ENCODE measurements at places on chromosomes 12 and 14.

DNA sequence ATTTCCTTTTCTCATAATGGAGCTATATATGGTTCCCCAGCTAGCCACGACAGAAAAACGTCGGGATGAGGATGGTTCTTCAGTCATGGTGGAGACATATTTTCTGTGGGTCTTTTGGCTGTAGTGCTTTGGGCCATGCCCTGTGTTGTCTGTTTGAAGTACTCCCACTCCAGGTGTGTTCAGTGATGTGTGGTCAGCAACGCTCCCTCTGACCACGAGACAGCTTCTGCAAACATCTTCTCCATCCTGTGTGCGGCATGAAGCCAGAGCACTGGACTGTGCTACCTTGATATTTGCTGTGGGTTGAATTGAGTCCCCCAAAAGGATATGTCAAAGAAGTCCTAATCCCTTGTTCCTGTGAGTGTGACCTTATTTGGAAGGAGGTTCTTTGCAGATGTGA, 931.2 kb downstream of the NRXN3 start:
- no peak for DNase-seq

- no peak for DNase-seq
These were observed 58.6 kb downstream of the SLC38A1 start for GRCh38 chr12:46209914-46210872.

- no peak for DNase-seq
These were observed 13.8 kb upstream of the POC1B start for GRCh38 chr12:89539426-89540223.

- DNase-seq, result no peak
These were observed 9.5 kb downstream of the TBX3 start for GRCh38 chr12:114674251-114675047.

- no peak for DNase-seq
These were observed 258.4 kb downstream of the CACNA1C start for GRCh38 chr12:2311020-2311778.

- no peak for DNase-seq
These were observed 183.3 kb downstream of the SSPN start for GRCh38 chr12:26378711-26379110.

GRCh38 chr12:113418213-113418879, 3.8 kb upstream of the SDSL start:
- no peak for DNase-seq

- no peak for DNase-seq
These were observed 1.4 kb downstream of the WSB2 start for GRCh38 chr12:118059341-118060191.

DNA sequence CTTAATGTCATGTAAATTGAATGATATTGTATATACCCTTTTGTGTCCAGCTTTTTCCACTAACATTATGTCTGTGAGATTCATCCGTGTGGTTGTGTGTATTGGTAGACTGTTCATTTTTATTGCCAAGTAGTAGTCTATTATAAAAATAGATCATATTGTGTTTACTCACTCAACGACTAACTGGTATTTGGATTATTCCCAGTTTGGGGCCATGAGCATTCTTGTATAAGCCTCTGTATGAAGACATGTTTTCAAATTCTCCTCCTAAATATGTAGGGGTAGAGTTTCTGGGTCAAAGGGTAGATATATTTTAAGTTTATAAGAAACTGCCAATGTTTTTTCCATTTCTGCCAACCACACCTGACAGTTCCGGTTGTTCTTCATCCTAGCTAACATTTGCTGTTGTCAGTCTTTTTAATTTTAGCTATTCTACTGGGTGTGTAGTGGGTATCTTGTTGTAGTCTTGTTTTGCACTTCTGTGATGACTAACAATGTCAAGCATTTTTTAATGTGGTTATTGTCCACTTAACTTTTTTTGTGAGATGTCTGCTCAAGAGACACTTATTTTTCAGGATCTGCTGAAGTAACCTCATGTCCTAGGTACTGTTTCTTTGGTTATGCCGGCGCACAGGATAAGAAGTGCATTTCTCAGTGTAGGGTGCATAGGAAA, 93.2 kb downstream of the DACT1 start:
- DNase-seq, result no peak

GRCh38 chr12:81800298-81801148, 41.4 kb upstream of the PPFIA2 start:
- peak; percentile 77 for DNase-seq

DNA sequence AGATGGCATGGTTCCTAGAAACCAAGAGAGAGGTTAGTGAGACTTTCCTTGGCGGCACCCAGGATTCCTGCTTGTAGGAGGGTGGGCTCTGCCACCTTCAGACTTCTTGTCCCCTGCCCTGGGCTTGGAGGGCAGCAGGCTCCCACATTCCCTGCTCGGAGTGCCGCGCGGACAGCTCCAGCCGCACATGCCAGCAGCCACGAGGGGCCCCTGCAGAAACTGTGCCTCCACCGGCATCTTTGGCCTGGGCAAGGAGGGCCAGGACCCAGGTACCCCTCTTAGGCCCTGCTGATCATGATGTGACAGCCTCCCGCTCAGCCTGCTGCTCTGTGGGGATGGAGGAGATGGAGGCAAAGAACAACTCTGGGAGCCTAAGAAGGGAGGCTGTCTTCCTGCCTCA, 62.3 kb downstream of the PRIMA1 start:
- DNase-seq, result no peak

DNA sequence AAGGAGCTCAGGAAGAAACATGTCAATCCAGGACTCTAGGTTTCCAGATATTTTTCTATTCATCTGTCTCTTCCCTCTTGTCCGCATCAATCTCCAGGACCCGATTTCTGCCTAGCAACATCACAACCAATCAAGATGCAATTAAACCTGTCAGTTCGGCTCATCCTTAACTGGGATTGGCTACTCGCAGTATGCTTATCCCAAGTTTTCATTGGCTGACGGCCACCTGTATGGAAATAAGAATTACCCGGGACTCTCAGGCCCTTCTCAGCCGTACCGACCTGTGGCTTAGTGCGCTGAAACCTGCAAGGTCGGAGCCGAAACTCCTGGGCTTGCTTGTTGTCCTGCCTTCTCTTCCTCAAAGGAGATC, 20.4 kb upstream of the ATP5MC2 start:
- DNase-seq, result no peak

GRCh38 chr14:77524536-77524935, 25.9 kb upstream of the ISM2 start:
- DNase-seq, result no peak

DNA sequence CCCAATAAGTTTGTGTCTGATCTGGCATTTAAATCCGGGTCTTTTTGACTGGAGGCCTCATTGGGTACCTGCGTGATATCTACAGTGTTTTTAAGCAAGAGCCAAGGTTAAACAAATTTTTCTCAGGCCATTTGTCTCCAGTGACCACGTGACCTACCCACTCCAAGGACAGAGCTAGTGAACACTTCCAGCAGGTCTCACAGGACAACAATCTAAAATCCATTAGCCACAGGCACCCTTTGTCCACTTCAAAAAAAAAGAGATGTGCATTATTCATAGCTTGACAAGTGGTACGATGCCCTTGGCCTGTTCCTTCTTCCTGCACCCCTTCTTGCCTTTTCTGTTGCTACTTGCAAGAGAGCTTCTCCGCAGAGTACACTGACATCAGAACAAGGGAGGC, 109.6 kb upstream of the GSC start:
- DNase-seq, result no peak

DNA sequence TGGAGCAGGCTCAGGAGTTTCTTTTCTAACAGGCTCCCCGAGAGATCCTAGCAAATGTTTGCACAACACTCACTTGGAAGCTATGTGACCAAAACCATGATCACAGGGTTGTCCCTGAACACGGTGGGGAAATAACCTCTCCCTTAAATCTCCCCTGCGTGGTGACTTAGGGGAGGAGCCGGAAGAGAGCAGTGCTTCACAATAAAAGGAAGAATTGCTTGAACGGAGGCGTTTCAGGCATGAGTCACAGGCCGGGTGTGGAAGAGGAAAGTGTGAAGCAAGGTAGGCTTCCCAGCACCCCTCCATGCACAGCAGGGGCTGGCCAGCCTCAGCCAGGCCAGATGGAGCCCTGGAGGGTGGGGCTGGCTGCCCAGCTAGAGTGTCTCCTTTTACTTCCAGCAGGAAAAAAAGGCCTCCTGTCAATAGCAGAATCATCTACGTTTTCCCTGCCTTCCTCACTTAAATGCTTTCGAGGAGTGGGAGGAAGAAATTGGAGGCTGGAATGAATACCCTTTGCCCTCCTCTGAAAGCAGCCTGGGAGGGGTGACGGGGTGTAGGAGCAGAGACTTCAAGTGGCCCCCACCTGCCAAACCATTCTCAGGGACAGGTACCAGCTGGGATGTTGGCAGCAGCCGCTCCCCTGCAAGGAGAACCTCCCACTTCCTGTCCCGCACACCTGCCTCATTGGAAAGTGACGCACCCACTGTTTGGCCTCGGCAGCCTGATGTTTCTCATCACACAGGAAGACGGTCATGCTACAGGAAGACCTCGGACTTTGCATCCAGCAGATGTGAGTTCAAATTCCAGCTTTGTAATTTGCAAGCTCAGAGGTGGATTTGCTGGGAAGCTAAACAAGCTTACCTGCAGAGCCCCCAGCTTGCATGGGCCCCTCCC, 30.1 kb upstream of the PPP2R5C start:
- peak; percentile 64 for DNase-seq

Data from coronary artery (tissue), 2 donors.